CD4-positive, alpha-beta T cell (primary cell): ENCODE measurements at places on chromosomes 7 and 10.

GRCh38 chr10:974785-975074 lies 13.5 kb upstream of the GTPBP4 start:
- no peak for DNase-seq

- DNase-seq: no peak
Observed at GRCh38 chr7:133593561-133593960, 340.7 kb downstream of the EXOC4 start.

- peak; percentile 22 for DNase-seq
Observed at GRCh38 chr7:22726345-22726906, 574 bp upstream of the IL6 start.

- no peak for DNase-seq
Observed at GRCh38 chr7:96316949-96317348, 4.9 kb downstream of the SLC25A13 start.

GRCh38 chr7:27523321-27523720 lies 139.4 kb downstream of the HIBADH start:
- no peak for DNase-seq

DNA sequence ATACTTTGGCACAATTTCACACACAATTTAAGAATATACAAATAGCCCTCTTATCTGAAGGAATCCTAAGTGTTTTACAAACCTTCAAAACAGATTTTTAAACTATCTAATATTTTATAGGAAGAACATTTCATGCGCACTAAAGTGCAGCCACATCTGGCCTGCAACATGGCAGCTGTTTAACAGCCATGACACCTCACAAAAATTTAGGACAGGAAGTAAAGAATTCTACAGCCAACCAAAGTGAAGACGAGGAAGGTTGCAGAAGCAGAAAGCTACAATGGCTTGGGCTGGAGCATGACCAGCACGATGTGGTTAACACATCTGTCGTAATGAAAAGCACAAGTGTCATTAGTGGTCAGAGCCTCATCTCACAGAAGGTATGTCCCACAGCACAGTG lies 238.1 kb downstream of the HPSE2 start:
- no peak for DNase-seq

DNA sequence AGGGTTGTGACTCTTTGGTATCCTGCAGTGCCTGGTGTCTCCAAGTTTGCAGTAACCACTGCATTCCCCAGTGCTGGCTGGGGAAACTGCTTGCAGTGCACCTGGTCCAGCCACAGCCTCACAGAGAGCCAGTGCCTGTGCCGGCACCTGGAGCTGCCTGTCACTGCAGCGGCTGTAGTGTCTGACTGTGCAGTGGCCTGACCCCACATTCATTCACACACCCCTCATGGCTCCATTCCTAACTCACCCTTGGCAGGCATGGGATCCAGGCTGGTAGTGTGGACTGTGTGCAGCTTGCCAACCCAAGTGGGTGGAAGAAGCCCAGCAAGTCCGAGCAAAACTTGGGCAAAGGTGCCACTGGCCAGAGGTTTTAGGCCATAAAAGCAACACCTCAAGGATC lies 3.7 kb upstream of the CYP3A43 start:
- no peak for DNase-seq

- no peak for DNase-seq
Observed at GRCh38 chr10:77386838-77387237, 250.8 kb downstream of the KCNMA1 start.

DNA sequence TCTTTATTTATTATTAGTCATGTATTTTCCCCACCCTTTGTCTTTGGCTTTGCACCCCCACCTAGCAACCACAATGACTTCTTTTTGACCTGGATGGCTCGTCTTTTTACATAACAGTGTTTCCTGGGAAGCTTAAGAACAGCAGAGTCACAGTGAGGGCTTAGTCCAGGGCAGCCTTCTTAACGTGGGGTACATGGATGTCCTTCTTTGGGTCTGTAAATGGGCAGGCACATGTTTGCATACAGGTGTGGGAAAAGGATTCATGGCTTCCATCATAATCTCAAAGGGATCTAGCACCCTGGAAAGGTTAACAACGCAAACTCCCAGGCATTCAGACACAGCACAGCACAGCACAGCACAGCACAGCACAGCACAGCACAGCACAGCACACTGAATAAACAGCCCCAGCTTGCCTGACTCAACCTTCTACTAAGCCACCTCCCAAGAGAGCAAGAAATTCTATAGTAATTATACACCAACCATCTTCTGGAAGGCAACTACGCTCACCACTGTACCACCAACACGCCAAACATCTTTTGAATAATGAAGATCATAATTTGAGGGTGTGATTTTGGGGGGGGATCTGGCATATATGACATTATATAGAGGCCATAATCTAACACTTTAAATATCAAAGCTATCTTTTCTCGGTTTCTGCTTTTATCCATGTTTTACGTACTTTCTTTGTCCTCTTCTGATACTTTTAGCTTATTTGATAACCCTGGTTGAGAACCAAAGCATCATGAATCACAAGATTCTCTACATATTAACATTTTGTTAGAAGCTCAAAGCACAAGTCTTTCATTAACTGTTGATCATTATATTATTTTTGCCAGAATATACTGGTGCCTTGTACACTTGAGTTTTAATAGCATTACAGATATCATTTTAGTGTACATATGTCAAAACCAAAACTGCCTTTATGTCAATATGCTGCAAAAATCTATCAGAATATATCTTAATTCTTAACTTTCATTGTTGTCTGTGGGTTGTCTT lies 177.2 kb upstream of the KLF14 start:
- no peak for DNase-seq

DNA sequence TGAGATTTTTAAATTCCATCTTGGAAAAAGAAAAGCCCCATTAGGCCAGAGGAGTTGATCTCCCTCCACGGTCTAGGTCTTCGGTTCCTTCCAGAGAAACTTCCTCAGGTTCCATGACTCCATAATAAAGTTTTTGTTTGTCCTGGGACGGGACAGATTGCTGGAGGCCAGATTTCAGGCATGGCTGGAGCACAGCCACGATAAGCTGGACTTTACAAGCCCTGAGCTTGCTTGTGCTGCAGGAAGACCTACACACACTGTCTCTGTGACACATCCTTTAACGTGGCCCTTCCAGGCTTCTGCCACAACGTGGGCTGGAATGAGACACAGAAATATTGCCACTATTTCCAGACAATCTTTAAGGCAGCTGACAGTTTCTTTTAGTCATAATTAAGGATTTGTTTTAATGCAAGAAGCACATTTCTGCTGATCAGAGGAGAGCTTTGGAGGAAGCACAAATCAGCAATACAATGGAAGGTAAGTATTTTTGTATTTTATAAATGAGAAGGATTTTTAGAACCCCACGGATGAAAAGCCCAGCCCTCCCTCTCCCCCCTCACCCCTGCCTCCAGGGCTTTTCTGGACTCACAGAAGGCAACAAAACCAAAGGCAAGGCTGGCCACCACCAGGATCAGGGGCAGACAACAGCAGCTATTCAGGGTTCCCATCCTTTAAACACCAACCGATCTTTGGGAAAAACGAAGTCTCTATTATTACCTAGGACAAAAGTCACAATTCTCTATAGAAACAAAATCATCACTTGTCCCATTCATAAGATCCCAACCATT lies 6.5 kb downstream of the CTBP2 start:
- no peak for DNase-seq

DNA sequence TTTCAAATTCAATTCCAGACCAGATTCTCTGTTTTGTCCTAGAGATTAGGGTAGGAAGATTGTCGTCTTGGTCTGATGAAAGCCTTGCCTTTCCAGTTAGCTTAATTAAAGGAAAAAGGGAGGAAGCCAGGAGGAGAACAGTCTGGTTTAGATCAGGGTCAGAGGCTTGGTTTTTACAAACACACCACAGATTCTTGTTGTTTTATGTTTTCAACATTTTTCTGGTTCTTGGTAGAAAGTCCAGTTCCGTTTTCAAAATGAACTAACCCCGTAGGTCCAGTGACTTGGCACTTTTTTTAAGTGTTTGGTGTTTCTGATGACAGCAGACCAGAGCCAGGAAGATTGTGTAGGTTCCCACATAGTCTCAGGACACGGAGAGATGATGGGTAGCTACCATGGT lies 167.1 kb upstream of the INHBA start:
- peak; percentile 32 for DNase-seq

GRCh38 chr7:132732321-132732865 lies 156.1 kb upstream of the PLXNA4 start:
- no peak for DNase-seq

DNA sequence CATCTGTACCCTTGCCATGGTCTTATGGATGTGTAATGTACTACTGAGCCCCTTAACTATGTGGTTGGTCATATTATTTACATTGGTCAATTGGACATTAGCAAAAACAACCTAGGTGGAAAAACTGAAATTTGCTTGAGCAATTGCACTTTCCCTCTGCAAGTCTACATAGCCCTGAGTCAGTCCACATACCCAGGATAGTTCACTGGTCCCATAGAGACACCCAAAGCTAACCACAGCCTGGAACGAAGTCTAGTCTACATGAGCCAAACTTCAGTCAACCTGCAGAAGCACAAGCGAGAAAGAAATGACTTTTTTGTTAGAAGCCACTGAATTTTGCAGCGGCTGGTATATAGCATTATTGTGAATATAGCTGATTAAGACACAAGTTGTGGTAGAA lies 37.6 kb upstream of the COL1A2 start:
- DNase-seq: no peak

DNA sequence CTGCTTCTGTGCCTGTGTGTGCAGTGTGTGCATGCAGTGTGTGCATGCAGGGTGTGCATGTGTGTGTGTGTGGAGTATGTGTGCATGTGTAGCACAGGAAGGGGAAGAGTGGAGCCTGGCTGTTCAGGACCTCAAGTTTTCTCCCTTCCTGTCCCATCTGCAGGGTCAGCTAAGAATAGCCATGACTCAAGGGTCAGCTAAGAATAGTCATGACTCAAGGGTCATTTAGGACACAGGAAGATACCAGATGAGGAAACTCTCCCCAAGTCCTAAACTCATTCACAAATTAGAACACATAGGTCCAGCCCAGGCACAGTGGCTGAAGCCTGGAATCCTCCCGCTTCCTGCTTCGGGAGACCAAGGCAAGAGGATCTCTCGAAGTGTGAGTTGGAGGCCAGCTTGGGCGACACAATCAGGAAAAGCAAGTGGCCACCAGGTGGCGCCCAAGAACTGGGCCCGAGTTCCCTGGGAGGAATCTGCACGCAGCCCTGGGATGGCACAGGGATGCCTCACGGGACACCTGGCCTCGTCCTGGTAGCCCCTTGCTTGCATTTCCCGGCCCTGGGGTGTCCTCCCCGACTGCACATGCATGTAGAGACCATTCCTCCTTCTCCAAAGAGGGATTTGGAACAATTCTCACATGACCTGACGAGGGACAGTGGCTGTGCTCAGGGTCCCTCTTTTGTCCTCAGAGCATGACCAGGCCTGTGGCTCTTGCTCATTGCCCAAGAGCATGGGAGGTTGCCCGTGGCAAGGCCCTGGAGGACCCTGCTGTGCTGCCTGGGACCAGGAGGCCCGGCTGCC lies 21.4 kb upstream of the VOPP1 start:
- peak; percentile 59 for DNase-seq

- no peak for DNase-seq
Observed at GRCh38 chr7:47666164-47666862, 84.4 kb upstream of the TNS3 start.

GRCh38 chr10:44313761-44314165 lies 71.1 kb downstream of the CXCL12 start:
- no peak for DNase-seq

- no peak for DNase-seq
Observed at GRCh38 chr10:60942134-60942787, 1.7 kb downstream of the RHOBTB1 start.

DNA sequence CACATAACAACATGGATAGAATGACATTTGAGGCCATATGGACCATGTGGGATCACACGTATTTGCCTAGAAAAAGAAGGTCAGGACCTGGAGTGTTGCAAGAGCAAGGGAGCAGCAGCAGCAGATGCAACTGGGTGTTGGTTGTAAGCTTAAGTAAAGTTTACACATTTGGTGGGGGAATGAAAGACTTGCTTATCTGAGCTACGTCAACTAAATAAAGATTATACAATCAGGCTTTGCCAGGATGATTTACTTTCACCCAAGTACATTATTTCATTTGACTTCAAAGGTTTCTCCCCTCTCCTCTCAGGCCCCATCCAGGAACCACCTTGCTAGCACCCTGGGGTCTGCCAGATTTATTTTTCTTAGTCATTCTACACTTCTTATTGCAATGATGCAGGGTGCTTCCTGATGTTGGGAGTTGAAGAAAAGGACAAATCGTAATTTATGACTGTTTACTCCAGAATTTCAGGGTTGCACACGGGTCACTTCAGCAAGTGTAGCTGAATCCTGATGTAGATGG lies 591.9 kb upstream of the IGFBP3 start:
- no peak for DNase-seq

DNA sequence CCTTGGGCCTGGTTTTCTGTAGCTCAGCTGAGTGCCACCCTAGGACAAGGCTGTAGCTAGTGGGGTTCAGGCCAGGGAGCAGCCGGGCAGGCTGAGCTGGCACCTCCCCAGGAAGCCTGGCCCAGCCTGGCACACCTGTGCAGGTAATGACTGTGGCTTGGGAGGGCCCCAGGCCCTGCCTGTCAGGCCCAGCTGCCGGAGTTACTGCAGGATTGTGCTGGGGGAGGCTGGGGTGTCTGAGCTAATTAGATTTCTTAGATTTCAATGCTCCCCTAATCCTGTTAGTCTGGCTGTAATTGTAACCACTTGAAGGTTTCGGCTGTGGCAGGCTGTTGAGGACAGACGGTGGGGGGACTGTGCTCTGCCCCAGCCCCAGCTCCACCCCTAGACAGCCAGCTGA lies 6.0 kb downstream of the ZMIZ1 start:
- no peak for DNase-seq

- no peak for DNase-seq
Observed at GRCh38 chr10:77240041-77240652, 397.5 kb downstream of the KCNMA1 start.

DNA sequence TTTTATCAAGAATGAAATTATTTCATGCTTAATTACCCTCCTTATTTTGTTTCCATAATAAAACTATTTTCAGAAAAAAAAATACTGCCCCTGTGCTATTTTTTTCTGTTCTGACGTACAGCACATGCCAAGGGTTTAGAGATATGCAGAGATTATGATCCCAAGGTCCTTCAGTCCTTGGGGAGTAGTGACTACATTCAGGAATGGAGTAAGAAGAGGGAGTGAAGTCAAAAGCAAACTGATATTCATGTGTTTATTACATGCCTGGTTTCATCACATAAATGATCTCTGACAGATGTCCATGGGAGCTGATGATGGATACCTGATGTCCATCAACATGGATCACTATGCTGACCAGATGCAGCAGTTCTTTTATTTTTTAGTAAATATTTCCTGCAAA lies 17.2 kb downstream of the AKAP9 start:
- no peak for DNase-seq

GRCh38 chr10:79244068-79244442 lies 103.2 kb upstream of the PPIF start:
- DNase-seq: no peak

DNA sequence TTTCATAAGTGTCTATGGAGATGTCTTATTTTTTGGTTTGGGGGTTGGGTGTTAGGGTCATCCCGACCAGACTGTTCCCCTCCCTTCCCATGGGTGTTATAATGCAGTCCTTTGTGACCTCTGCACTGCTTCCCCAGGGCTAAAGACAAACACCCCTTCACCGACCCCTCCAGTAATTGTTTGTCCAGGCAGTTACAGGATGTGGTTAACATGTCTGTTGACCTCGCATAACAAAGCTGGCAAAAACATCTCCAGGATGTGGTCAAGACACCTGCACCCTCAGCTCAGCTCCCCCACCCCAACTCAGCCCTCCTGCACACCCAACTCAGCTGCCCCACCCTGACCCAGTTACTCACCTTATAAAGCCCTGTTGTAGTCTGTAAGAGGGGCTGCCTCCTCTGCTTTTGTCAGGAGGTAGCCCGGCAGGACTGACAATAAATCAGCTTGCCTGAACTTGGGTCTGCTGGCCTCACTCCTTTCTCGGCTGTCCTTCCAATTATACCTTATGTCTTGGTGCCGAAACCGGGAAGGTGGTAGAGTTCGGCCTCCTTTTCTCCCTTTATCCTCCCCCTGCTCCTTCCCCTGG lies 102.2 kb downstream of the ZNF92 start:
- no peak for DNase-seq
